ENCODE measurements at places on chromosomes 4 and X. TPM values are rescaled to one million over a fixed set of nuclear protein-coding genes. Genes with fewer than 3 reads are reported as not detected.

AMER1 gene
- polyA plus RNA-seq = 1.8 TPM

PLP1 gene
- 2.5 TPM for polyA plus RNA-seq

FRG2 gene
- not detected for polyA plus RNA-seq

CXorf65 gene
- not detected for polyA plus RNA-seq

PAGE2 gene
- polyA plus RNA-seq = not detected

SSX2 gene
- not detected for polyA plus RNA-seq

FAM184B gene
- polyA plus RNA-seq = 0.03 TPM

TMEM154 gene
- polyA plus RNA-seq = 0.98 TPM

RBM46 gene
- 0.22 TPM for polyA plus RNA-seq

CYLC1 gene
- not detected for polyA plus RNA-seq

F9 gene
- not detected for polyA plus RNA-seq

OTUD6A gene
- not detected for polyA plus RNA-seq

CLIC2 gene
- 2.0 TPM for polyA plus RNA-seq

TBC1D9 gene
- 5.9 TPM for polyA plus RNA-seq

MAP7D3 gene
- polyA plus RNA-seq = 14.0 TPM

SHOX gene
- 0.11 TPM for polyA plus RNA-seq

HERC6 gene
- polyA plus RNA-seq = 4.0 TPM

TMEM156 gene
- 0.25 TPM for polyA plus RNA-seq
